ENCODE measurements at places on chromosomes 6 and 20.

DNA sequence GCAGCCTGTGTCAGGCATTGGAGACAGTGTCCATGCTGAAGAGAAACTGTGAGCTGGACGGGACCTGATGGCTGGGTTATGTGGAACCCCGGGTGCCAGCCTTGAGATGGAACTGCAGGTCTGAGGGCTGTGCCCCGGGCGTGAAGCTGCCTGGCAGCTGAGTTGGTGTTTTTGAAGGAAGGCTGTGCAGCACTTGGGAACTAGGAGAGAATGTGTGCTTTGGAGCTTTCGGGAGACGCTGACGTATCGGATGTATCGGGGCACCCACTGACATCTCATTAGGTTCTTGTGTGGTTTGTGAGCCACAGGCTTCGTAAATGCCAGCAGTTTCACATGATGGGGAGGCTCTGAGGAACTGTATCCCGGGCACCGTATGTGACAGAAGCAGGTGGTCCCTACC is 2.2 kb downstream of the DLGAP4 start:
- DNase-seq: no peak

DNA sequence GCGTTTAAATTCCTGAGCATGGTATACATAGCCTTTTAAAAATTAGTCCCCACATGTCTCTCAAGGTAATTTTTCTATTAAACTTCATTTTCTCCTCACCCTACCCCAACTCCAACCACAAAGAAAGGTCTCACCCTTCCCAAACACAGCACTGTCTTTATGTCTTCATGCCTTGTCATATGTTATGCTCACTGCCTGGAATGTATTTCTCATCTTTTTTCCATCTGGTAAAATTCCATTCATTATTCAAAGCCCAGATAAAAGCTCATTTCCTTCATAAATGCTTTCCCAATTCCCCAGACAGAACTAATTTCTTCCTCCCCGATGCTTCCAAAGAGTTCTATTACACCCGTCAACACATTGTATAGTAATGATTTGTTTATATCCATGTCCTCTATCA is 302.0 kb downstream of the ALDH8A1 start:
- no peak for DNase-seq

- DNase-seq: no peak
These were observed 276.7 kb upstream of the ECI2 start for GRCh38 chr6:4412077-4412476.

GRCh38 chr6:106913676-106914280 is 60.8 kb downstream of the CD24 start:
- no peak for DNase-seq

DNA sequence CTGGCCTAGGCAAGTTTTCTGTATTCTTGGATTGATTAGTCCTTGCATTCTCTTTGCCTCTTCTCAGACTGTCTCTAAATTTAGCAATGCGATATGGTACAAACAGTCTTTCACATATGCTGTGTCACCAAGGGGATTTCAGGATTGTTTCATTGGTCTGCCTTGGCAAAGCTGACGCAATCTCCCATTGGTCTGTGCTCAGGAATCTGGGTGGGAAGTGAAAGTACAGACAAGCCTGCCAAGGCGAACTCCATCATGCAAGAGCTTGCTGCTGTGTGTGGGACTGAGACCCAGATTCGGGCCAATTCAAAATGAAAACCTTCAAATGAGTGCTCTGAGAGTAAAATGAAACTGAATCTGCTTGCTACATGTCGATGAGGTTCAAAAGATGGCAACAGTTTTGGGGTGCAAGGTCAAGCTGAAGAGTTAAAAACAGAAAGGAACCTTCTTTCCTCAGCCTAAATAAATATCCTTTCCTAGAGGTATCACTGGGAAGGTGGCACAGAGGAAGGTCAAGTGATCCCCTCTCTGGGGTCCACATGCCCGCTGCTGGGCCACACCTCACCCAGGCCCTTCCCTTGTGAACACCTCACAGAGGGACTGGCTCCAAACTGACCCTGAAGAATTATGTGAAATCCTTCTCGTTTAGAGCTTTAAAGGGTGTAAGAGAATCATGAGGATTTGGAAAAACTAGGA is 198.8 kb upstream of the PREP start:
- peak; percentile 11 for DNase-seq

- peak; percentile 38 for DNase-seq
These were observed 40.0 kb downstream of the SF3B5 start for GRCh38 chr6:144055121-144055931.

- DNase-seq: no peak
These were observed 103.6 kb upstream of the SGK1 start for GRCh38 chr6:134421501-134421900.

DNA sequence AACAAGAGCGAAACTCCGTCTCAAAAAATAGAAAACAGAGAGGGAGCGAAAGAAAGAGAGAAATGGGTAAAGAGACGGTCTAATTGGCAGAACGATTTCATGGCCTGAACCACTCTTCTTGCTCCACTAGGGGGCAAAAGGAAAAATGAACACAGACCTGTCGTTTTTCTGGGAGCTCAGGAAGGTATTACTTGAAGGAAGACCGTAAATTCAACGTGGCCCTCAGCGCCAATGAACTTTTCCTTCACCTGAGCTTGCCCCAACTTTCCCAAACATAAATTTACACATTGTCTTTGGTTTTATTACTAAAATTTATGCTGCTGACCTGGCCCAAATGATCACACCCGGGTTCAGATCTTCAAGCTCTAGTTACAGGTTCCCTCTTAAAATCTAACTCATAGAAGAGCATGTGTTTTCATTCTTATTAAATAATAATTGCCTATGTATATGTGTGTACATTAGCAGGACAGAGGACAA is 67.3 kb downstream of the ATP9A start:
- DNase-seq: no peak

DNA sequence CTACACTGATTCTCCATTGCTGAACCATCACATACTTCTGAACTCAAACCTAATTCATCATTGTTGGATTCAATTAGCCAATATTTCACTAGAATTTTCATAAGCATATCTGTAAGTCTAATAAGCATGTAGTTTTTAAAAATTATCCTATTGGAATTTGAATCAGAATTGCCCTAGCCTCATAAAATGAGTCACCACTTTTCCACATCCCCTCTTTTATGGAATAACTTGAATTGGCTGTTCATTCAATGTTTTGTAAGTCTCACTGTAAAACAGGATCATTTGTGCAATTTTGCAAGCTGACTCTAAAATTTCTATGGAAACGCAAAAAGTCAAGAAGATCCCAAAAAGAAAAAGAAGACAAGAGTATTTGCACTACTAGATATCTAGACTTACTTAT is 141.0 kb downstream of the HACE1 start:
- DNase-seq: no peak

DNA sequence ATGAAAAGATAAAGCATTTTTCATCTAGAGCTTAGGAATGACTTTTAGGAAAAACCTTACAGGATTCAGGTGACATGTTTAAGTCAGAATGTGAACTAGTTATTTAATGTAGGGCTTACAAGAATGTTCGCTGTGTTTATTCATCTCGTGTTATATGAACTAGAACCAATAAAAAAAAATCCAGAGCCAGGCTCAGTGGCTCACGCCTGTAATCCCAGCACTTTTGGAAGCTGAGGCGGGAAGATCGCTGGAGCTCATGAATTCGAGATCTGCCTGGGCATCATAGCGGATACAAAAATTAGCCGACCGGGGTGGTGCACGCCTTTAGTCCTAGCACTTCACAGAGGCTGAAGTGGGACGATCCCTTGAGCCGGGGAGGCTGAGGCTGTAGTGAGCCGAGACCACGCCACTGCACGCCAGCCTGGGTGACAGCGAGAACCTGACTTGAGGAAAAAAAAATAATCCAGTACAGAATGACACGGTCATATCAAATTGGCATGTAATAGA is 46.3 kb downstream of the OR2B2 start:
- peak; percentile 18 for DNase-seq

- no peak for DNase-seq
These were observed 94.6 kb downstream of the BANF2 start for GRCh38 chr20:17794400-17794799.

- DNase-seq: no peak
These were observed 118.3 kb upstream of the FBXL4 start for GRCh38 chr6:99066044-99066443.

DNA sequence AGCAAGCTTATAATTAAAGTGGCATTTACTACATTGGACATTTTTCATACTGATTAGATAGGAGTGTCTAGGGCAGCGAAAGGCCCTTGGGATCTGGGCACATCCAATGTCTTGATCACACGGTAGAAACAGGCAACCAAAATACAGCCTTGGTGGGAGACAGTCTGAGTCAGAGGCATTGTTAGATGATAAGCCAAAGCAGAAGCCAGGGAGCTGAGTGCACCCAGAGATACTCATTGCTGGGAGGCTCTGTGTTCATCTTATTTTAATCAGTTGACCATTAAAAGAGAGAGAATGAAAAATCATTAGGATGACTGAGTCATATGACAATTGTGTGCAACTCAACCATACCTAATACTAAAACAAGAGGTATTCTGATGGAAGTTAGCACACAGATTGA is 109.5 kb downstream of the LCA5 start:
- no peak for DNase-seq

DNA sequence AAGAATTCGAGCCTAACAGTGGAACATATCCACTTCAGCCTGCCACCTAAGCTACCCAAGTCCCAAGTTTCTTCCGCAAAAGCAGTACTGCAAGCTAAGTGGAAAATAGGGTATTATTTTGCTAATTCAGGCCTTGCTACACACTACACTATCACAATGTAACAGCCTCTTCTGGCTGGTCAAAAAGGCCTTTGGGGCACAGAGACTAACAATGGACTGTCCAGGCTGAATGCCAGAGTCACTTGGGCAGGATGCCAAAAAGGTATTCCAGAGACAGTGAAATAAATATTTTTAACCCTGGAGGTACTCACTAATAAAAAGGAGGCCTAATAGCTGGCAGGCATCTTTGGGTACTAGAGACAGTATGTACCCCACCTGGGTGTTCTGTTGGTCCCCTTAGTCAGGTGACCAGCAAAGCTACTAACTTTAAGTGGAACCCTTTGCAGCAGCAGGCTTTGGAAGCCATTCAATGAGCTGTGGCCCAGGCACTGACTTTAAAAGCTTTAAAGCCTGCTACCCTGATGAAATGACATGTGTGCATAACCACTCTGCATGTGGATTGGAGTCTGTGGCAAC is 692.1 kb downstream of the HTR1B start:
- DNase-seq: no peak

Measured in activated CD4-positive, alpha-beta T cell treated with anti-CD3 and anti-CD28 coated beads for 4 hours (primary cell).